ENCODE measurements at places on chromosomes 5 and 9.

- DNase-seq: no peak
These were observed 8.8 kb upstream of the BARX1 start for GRCh38 chr9:93963969-93964368.

DNA sequence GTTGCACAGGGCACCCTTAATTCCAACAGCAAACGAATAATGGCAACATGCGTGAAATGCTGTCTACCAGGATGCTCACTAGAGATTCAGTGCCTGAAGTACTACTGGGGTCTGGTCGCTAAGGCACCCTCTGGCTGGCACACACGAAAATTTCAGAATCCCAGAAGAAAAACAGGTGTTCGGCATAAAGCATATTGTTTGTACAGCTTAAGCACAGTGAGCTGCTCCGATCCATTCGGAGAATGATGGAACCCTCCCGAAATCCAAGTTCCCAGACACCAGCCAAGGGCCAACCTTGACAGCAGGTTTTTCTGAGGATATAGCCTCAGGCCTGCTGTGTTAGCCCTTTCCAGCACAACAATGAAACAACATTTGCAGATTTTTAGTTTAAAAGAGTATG is 61.4 kb upstream of the ALDH1B1 start:
- DNase-seq: no peak

- no peak for DNase-seq
These were observed 71.0 kb upstream of the SEMA6A start for GRCh38 chr5:116645627-116646026.

DNA sequence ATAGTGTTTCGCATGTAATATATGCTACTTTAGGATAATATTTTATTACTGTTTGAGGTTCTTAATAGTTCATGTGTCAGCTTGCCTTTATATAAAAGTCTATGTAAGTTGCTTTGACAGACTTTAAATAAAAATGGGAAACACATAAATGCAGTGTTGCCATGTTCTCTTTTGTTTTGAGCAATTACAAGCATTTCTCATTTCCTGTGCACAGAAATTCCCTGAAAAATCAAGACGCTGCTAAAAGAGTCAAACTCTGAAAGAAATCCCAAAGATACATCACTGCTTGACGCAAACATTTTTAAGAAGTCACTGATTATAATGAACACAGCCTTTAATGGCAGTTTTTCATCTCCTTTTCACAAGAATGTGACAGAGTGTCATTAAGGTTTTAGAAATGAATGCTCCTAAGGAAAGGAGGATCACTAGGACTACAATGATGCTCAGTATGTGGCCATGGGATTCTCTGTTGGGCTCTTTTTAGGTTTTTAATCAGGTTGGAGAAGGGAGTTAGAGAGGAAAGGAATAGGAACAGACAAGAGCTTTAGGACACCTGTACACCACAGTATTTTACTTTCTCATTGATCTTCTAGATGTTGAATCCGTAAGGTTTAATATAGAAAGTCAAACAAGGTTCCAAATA is 29.4 kb downstream of the ZCCHC7 start:
- no peak for DNase-seq

DNA sequence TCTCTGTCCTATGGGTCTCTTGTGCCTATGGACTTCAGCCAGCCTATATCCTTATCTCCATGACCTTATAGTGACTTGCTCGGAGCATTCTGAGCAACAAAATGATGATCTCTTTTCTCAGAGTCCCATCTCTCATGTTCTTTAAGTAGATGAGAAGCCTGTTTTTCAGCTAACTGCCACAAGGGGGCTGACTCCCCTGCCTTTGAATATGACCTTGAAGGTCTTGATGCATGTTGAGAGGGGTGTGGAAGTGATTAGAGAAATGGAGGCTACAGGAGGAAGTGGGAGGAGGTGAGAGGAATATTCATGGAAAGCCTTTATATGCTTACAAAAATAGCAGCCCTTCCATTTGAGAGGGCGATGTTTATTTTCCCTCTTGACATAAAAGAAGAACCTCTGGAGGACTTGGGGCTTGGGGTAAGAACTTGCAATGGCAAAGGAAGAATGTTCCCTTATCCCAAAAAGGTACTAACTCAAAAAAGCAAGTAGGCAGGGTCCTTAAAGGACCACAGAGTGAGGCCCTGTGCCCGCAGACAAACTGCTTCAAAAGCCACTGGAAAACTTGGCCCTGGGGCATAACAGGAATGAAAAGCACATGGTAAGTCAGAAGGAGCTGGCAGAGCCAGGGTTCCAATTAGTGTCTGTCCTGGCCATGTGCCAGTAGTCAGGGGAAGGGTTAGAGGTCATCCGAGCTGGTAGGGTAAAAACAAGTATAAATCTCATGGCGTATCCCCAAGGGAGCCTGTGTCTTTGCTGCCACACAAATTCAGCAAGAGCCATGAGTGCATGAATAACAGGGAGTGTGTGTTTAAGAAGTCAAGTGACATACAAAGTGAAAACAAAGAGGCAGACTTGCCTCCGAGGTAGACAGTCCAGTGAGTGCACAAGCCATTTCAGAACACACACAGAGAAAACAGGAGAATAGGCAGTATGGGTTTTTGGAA is 39.1 kb downstream of the FGD3 start:
- DNase-seq: peak; percentile 65

- peak; percentile 14 for DNase-seq
These were observed 4.7 kb upstream of the PPP1R26 start for GRCh38 chr9:135474915-135475314.

- no peak for DNase-seq
These were observed 643.0 kb upstream of the RGMB start for GRCh38 chr5:98130261-98131035.

DNA sequence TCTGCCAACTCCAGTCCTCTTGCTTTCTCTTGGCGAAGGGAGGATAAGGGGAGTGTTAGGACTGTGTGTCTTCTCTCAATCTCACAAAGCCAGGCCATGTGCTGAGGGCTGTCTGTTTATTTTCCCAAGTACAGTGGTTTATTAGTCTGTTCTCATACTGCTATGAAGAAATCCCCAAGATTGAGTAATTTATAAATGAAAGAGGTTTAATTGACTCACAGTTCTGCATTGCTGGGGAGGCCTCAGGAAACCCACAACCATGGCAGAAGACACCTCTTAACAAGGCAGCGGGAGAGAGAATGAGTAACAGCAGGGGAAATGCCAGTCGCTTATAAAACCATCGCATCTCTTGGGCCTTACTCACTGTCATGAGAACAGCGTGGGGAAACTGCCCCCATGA is 36.2 kb upstream of the CKS2 start:
- DNase-seq: peak; percentile 21

- no peak for DNase-seq
These were observed 72.9 kb downstream of the PTCD2 start for GRCh38 chr5:72393052-72393451.

- DNase-seq: peak; percentile 94
These were observed 21.7 kb upstream of the NANS start for GRCh38 chr9:98034593-98035546.

DNA sequence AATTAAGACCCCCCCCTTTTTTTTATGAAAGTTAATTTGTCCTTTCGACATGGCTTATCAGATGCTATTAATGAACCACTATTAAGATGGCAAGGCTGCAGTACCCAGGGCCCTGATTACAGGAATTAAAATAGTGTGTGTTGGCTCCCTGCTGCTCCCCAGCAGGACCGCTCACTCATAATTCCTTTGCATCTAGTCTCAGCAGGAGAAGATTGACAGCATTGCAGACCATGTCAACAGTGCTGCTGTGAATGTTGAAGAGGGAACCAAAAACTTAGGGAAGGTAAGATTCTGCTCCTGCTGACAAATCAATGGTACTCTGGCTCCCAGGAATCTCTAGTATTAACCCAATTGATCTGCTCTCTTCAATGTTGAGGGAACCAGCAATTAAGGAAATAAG is 61.0 kb downstream of the STX17 start:
- DNase-seq: no peak

DNA sequence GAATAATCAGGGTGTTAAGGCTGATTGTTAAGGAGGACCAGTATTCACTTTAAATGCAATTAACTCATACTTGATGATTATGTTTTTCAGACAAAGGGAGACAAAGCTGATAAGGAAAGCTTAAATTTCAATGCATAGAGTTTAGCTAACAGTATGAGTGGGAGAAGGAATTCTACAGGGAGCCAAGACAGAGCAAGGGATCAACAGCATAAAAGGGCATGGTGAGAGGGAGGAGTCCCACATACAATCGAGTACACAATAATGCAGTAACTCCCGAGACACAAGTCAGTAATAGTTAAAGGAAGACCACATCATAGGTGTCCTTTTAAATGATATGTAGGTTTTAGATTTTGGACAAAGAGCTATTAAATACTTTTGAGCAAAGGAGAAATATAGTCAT is 191.7 kb upstream of the PTPRD start:
- no peak for DNase-seq

DNA sequence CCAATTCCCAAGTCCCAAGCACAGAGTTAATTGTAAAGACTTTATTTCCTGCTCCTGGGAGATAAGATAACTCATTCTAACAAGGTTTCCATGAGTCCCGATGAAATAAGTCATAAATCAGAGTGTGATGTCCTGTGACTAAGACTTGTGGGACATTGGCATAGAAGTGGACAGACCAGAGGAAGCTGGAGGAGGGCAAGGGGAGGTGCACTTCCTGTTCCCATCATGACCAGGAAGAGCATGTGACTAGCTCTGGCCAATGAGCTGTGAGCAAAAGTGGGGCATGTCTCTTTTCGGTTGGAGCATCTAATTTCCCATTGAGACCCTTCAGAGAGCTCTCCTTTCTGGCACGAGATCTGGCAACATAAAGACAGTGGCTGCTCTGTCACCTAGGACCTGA is 100.4 kb downstream of the ZNF354C start:
- DNase-seq: no peak

DNA sequence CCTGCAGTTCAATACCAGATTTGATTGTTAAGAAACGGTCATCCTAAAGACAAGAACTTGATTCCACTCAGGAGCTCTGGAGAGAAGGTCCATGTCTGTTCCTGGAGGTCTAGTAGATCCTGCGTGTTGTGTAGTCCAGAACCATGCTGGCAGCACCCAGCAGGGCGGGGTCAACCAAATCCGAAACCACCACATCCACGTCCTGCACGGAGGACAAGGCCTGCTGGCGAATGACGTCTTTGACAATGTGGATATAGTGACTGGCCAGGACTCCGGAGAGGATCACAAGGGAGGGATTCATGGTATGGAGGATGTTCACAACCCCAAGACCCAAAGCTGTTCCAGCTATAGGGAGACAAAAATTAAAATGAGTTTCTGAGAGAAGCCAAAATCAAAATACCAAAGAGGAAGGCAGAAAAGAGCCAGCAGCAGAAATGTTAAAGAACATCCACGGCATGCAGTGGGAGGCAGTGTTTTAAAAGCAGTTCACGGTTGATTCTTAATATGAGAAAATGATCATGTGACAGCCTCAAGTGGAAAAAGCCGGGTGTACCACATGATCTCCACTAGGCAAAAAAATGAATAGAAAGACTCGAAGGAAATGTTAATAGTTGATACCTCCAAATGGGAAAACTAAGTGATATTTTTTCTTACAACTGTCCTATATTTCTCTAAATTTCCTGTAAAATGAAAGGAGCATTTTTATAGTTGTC is 26.7 kb downstream of the CLTA start:
- no peak for DNase-seq

DNA sequence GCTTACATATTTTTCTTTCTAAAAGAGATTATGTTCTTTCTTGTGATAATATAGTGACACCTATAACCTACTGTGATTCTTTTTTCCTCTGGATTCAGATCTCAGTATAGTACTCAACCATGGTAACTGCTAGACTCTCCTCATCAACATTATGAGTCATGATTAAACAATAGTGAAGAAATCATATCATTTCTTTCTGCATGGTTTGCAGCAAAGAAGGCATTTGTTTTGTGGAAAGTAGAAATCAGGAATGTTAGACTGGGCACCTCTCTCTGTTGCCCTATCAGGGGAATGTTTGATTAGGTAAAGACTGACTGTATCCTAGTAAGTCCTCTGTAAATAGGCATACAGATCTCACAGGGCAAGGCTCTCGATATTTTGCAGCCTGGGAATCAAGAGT is 25.6 kb upstream of the SMC2 start:
- no peak for DNase-seq

DNA sequence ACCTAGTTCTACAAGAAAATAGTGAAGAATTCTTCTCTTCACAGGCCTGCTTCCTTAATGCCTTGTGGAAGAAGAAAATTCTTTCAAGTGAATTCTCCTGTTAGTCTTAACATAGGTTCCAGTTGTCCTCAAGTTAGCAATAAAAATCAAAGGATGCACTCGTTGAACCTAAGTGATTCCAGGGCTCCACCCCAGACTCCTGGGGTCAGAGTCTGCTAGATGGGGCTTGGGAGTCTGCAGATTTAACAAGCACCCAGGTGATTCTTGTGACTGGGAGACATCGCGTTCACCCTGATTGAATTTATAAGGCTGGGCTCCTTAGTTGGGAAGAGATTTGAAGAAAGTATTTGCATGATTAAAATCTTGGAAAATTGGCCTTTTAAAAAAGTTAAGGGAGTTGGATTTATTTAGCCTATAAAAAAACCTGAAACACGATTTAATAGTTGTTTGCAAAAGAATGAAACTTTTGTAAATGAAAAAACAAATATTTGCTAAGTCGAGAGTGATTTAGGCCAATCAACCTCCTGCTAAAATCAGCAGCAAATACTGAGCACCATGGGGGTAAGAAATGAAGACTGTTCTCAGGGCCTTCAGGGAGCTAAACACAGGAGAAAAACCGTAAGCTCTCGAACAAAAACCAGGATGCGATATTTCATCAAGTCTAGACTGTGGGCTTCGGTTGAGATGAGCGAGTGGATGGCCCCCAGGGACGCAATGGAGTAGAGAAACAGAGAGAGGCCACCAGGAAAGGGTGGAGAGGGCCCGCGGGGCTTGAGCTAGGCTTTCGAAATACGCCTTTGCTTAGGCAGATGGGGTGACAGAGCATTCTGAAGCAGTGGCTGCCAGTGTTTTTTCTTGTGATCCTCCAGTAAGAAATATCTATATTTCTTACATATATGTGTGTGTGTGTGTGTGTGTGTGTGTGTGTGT is 86.9 kb upstream of the TTC23L start:
- DNase-seq: no peak

DNA sequence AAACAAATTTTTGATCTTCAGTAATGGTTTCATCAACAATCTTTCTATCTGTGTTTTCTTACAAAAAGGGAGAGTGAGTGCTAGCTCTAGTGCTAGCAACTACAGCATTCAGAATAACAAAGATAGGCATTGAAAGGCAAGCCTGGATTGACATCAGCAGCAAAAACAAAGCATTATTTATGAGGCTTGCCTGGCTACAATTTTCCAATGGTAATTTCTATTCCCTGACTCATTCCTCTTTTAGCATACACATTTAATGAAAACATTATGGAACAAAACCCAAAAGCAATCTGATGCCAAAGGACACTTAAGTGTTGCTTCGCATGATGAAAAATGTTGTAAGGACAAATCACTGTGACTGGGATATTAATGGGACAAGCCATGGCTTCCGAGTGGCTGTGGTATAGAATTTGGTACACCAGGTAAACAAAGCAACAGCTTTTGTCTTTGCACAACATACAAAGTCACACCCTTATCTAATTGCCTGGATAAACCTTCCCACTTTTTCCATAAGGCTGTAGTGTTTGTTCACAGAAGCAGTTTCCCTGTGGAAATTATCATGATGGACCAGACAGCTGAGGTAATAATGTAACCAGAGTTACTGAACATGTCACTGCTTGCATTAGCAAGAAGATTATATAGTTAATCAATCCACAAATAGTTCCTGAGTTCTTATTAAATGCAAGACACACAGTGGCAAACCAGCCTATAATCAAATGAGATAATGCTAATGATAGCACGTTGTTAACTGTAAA is 179.8 kb upstream of the EDIL3 start:
- DNase-seq: no peak
